NCI-H1436 (cell line): ENCODE measurements at places on chromosomes 5 and 9.

DNA sequence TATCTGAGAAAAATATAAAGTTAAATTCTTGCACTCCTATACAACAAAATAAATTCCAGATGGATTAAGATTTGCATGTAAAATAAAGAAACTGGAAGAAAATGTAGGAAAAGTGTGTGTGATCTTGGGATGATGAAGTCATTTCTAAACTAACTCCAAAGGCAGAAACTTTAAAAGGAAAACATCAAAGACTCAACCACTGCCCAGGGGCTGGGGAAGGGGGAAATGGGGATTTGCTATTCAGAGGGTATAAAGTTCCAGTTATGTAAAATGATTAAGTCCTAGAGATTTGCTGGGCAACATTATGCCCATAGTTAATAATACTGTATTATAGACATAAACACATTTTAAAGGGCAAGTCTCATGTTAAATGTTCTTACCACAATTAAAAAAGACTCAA is 254.5 kb downstream of the DEPDC1B start:
- no peak for DNase-seq

- DNase-seq: no peak
Measured at GRCh38 chr9:14823800-14824199, 86.4 kb downstream of the FREM1 start.

DNA sequence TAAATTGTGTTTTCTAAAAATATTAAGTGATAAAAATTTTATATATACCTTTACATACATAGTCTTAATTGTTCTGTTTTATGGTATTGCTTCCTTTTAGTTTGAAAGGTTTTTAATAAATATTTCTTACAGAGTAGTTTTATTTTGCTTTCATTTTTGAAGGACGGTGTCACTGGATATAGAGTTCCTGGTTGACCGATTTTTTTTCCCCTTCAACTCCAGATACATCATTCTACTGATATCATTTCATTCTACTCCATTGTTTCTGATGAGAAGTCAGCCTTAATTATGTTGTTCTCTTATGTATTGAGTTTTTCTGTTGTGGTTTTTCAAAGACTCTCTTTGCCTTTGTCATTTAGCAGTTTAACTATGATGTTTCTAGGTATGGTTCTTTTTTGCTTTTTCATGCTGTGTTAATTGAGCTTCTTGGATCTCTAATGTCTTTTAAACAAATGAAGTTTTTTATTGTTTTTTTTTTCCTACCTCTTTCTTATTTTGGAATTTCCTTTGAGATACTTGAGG is 30.4 kb downstream of the MTREX start:
- no peak for DNase-seq

GRCh38 chr9:111938427-111938800 is 41.8 kb downstream of the UGCG start:
- no peak for DNase-seq

DNA sequence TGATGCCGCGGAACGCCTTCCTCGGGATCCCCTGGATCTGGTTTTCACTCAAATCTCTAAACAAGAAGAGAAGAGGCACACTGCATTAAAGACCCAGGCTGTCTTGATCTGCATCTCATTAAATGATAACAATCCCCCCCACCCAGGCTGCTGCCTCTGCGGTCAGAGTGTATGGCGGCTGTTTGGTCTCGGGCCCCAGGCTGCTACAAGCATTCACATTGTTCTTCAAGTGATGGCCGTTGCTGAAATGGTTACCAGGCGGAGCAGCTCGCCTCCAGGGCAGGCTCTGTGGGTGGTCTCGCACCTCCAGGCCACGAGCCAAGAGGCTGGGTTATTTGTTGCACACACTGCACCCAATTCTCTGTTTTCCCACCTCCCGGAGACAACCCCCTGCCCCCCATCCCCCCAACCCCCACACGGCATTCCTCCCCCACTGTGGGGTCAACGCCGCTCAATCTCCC is 304.1 kb upstream of the PANK3 start:
- no peak for DNase-seq

GRCh38 chr9:131036529-131037334 is 27.8 kb downstream of the LAMC3 start:
- no peak for DNase-seq

DNA sequence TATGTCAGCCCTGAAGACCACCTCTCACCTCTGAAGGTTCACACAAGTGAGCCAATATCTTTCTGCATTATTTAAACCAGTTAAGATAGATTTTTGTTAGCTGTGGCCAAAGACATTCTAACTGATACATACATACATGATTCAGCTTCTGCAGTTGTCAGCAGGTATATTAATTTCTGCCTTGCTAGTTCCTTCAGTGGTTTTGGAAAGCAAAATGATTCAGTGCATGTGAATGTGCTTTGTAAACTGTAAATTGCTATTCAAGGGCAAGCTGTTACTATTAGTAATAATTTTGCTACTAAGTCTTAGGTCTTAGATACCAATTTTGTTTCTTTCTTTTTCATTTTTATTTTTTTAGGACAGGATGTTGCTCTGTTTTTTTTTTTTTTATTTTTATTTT is 89.2 kb upstream of the ERBIN start:
- DNase-seq: no peak

- DNase-seq: no peak
Measured at GRCh38 chr5:4625206-4625896, 514.8 kb upstream of the ADAMTS16 start.

- peak; percentile 14 for DNase-seq
Measured at GRCh38 chr5:127515693-127516440, 1.6 kb upstream of the PRRC1 start.

DNA sequence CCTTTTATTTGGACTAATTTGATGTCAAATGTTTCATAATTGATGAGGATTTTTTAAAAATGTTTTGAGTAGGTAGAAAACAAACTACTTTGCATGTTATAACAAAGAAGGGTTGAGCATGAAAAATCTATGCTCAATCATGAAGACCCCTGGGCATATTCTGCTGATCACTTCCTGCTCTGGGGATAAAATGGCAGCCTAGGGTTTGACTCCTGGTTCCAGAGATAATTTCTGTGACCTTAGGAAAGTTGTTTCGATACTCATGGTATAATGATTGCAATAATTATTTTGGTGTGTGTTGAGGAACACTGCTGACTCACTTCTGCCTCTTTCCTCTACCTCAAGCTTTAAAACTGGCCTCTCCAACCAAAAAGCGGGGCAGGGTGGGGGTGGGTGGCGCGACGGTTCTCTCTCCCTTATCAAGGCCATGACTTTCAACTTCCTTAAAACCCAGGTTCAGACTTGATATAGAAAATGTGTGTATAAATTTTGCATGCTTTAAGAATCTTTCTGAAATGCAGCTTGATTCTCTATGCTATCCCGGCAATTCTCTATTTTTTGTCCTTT is 6.0 kb upstream of the PIP5K1B start:
- no peak for DNase-seq
